ENCODE measurements at places on chromosomes 2 and 18. TPM values are rescaled to one million over a fixed set of nuclear protein-coding genes. Genes with fewer than 3 reads are reported as not detected.

GRCh38 chr2:156340377-156340776 is 7.9 kb upstream of the NR4A2 start:
- DNase-seq, result no peak

DNA sequence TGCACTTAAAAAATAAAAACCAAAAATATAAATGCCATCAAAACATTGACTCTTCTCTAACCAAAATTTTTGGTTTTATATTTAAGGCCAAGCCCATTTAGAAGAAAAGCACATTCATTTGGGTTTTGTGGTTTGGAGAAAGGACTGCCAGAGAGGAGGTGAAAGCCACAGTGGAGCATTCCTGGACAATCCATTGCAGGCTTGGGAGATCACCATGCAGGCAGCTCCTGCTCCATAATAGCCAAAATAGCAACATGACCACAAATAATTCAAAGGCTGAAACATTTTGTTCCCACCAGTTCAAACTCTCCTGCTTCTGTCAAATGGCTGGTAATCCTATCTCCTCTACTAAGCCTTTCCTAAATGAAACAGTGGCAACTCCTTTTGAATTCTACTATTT is 73.5 kb downstream of the GALNT3 start:
- DNase-seq, result no peak

GRCh38 chr2:43714164-43714563 is 37.9 kb upstream of the C1GALT1C1L start:
- DNase-seq, result no peak

DNA sequence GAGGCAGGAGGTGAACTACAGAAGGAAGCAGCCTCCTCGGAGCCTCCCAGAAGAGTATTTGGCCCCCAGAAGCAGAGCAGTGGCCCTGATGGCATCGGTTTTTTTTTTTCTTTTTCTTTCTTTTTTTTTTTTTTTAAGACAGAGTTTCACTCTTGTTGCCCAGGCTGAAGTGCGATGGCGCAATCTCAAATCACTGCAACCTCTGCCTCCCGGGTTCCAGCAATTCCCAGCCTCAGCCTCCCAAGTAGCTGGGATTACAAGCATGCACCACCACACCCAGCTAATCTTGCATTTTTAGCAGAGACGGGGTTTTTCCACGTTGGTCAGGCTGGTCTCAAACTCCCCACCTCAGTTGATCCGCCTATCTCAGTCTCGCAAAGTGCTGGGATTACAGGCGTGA is 34.8 kb upstream of the NCKAP5 start:
- DNase-seq, result no peak

DNA sequence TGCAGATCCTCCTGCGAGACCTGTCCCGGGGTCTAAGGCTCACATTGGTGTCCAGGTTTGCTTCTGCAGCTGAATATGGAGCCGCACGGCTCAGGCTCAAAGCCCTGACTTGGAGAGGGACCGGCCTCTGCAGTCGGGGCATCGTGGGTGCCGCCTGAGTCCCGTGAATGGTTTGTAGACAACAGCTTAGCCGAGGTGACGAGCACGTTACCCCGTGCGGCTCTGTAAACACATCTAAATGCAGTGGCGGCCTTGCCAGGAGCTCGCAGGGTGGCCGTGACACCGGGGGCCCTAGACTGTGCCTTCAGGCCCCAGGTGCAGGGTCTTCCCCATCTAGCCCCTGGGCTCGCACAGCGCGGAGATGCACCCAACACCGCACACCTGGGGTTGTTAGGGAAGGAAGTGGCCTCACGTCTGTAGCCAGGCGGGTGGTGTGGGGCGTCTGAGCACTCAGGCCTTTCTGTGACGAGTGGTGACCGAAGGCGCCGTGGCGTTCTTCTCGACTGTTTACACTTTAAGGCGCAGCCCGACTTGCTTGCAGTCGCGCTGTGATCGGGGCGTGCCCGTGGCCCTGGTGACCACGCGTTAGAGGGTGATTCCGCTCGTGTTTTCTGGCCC is 91.6 kb downstream of the NFATC1 start:
- DNase-seq, result peak; percentile 73

DNA sequence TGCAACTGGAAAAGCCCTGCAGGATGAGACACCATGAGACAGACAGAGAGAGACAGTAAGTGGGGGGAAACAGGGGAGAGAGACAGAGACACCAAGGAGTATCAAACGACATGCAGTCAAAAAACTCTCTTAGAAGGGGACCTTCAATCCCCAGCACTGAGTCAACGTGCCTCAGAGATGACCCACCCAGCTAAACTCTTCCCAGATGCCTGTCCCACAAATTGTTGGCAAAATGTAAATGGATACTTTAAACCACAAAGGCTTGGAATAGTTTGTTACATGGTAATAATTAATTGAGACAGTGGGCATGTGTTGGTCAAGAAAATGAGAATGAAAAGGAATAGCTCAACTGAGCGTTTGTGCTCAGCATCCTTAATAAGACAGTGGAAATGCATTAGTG is 98.3 kb downstream of the GRB14 start:
- no peak for DNase-seq

DNA sequence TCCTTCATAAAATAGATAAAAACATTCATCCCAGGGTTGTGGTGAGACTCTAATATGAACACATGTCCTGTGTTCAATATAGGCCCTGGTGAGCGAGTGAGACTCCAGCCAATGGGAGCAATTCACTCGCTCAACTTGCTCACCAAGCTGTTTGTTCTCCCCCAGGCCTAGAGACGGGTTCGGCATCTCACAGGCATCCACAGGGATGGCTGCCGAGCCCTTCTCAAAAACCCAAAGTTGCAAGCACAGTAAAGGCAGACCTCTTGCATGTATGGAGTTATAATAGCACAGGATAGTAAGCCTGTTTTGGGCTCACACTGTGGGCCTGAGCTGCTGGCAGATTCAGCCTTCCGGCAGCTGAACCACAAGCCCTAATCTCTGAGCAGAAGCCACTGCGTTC is 15.7 kb downstream of the PARD6G start:
- no peak for DNase-seq

GRCh38 chr2:128770143-128771085 is 451.7 kb upstream of the HS6ST1 start:
- peak; percentile 53 for DNase-seq

- DNase-seq, result no peak
Observed at GRCh38 chr2:481388-481787, 193.5 kb upstream of the ALKAL2 start.

GRCh38 chr18:29154758-29155725 is 978.1 kb upstream of the CDH2 start:
- DNase-seq, result no peak

- no peak for DNase-seq
Observed at GRCh38 chr2:109680523-109681297, 66.5 kb downstream of the SOWAHC start.

DNA sequence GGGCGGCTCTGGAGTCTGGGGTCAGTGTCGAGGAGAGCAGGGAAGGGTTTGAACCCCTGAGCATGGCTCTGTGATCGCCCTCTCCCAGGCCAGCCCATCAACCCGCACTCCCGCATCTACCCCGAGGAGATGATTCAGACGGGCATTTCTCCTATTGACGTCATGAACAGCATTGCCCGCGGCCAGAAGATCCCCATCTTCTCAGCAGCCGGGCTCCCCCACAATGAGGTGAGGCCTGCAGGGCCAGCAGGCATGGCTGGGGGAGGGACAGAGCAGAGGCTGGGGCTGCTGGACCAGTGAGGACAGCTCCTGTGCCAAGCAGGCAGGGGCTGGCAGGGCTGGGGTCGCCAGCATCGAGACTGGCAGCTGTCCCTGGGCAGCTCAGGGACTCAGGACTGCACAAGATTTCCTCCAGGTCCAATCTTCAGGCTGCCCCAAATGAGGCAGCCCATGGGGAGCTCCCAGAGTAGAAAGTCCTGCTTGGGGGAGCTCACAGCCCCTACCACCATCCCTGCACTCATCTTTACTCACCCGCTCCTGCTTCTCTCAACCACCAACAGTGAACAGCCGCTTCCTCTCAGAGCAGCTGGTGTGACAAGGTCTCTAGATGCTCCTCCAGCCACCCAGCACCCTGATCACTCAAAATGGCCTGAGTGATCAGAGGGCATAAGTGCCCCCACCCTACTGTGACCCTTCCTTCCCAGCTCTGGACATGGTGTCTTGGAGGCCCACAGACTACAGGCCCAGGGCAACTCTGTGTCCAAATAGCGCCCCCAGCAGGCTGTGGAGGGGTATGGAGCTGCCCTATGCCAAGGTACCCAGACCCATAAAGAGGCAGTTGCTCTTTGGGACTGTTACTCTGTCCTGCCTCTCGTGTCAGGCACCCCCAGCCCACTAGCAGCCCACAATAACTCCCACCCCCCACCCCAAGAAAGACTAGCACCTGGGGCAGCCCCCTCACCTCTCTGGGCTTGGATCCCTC is 18.3 kb upstream of the ANKRD53 start:
- DNase-seq, result peak; percentile 52

DNA sequence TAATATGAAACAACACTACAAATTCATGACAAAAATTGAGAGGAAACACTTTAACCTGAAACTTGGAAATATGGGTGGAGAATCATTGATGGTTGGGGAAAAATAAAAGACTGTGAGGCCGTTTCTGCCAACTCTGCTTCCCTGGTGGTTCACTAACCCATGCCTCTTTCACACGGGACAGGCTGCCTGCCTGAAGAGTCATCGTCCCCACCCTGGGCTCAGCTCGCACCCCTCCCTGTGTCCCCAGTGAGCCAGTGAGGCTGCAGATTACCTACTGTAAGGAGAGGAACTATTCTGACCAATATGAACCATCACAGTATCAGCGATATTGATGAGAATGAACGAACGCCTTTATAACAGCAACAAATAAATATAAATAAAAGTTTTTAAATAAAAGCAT is 357.8 kb upstream of the CDH20 start:
- no peak for DNase-seq

GRCh38 chr2:100645695-100646429 is 83.1 kb downstream of the PDCL3 start:
- no peak for DNase-seq

DNA sequence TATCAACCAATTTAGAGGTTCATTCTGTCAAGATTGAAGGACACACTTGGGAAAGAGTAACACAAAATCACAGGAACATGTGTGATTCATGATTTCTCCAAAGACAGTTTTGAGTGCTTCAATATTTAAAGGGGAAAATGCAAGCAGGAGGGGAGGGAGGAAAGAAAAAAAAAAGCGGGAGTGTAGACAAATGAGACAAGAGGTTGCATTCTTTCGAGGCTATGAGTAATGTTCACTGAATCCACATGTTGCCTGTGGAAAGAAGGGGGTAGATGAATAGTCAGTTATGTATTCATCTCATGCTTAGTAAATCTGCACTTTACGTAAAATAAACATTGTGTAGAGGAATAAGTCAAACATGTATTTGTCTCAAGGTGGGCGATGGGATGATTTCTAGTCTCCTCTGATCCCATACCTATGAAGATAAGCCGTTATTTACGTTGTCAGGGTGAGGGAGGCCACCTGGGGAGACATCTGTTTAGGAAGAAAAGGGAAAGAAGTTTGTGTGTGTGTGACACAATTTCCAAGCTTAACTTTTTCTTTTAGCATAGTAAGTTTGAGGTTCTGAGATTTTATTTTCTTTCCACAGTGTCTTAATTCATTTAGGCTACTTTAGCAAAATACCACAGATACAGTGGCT is 211.0 kb upstream of the ZC3H15 start:
- no peak for DNase-seq

- DNase-seq, result no peak
Observed at GRCh38 chr18:55433648-55434047, 154.3 kb downstream of the TCF4 start.

DNA sequence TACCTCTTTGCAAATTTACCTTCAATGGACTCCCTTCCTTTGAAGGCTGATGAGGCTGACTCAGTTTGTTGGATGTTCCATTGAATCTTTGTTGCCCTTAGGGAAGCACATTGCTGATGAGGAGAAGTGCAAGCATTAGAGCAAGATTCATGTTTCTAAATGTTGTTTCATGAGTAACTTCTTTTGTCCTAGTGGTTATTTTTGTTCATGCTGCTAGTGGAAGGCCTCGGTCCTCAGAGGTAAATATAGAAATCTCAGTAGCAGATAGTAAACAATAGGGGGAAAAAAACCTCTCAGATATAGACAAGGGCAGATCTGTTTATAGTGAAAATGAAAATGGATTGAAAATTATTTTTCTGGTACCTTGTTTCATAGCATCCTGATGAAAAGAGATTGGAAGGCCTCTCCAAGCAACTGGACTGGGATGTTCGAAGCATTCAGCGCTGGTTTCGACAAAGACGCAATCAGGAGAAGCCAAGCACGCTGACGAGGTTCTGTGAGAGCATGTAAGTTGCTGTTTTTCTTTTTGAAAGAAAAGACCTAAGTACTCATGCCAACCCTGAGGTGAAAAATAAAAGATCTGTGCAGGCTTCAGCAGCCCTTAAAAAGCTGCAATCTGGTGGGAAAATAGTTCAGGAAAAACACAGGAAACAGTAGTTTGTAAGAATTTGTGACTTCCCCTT is 104.9 kb downstream of the CERS6 start:
- DNase-seq, result no peak

DNA sequence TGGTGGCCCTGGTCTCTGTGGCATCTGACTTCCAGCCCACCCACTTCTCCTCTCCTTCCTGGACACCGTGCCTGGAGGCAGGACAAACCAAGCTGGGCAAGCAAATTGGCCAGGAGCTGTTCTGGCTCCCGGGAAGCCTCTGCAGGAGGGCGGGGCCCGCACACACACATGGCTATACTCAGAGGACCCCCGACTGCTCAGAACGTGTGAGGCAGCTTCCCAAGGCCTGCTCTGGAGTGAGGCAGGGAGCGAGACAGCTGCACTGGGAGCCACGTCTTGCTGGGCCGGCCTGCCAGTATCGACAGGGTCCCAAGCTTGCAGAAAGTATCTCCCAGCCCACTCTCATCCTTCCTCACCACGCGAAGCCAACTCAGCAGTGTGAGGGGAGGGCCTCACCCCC is 257.3 kb downstream of the TWIST2 start:
- no peak for DNase-seq

- no peak for DNase-seq
Observed at GRCh38 chr2:163878718-163879117, 142.9 kb upstream of the FIGN start.

DNA sequence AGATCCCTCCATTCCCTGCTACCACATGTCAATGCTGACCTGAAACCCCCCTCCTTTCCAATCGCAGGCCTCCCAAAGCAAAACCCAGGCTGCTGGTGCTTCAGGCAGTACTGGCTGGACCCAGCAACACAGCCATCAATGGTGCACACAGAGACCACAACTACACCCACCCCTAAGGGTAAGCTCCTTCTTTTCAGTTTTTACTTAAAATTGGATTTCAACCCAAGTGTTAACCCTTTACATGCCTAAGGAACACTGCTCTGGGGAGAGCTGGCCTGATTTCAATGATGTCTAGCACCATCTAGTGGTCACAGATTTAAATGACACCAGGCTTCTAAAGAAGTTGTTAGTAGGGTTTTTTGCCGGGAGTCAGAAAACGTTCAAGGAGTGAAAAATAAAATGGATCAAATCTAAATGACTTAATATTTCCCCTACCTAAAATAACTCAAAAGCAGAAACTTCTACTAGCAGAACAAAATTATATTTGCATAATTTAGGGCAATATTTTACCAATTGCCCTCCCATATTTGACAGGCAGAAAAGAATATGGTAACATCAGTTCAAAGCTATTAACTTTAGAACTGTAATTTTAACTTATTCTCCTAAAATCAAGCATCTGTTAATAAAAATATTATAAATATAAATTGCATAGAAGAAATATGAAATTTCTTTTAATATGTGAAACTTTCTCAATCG is 24.6 kb downstream of the FECH start:
- DNase-seq, result no peak

TBR1 gene
- not detected for total RNA-seq

CDH2 gene
- 10.1 TPM for total RNA-seq

CHRND gene
- total RNA-seq, result not detected

DRC1 gene
- total RNA-seq, result not detected

ONECUT2 gene
- 0.69 TPM for total RNA-seq

FN1 gene
- 6,899 TPM for total RNA-seq

ERICH2 gene
- 0.69 TPM for total RNA-seq

IL1RL2 gene
- 1.8 TPM for total RNA-seq

MAL gene
- 1.9 TPM for total RNA-seq

Measured in aorta (tissue), 5 donors.